ENCODE measurements at places on chromosomes 3 and 15.

- no peak for DNase-seq
Measured at GRCh38 chr3:153414982-153415381, 253.0 kb downstream of the RAP2B start.

- no peak for DNase-seq
Measured at GRCh38 chr15:38354315-38354929, 99.5 kb upstream of the FAM98B start.

DNA sequence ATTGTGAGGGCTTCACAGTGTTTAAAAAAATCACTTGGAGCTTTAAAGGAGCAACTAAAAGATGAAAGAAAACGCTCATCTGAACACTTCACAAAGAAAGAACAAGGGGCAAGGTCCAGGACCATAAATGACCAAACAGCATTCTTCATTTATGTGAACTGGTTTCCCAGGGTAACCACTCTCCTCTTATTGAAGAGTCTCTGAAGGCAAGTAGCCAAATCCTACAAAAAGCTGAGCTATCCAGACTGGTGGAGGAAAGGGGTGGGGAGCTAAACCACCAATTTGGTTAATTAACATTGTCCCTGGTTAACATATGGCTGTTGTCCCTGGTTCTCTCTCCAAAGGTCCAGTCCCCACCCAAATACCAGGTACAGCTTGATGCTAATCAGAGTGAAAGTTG lies 58.1 kb downstream of the OSBPL10 start:
- DNase-seq, result peak; percentile 76

GRCh38 chr3:72322264-72322976 lies 525.8 kb downstream of the SHQ1 start:
- DNase-seq, result no peak

- DNase-seq, result no peak
Measured at GRCh38 chr15:58952751-58953150, 19.3 kb upstream of the SLTM start.

GRCh38 chr3:122824465-122825381 lies 29.9 kb downstream of the SLC49A4 start:
- DNase-seq, result no peak

GRCh38 chr15:28219116-28219515 lies 102.9 kb downstream of the HERC2 start:
- no peak for DNase-seq

- no peak for DNase-seq
Measured at GRCh38 chr3:150497956-150498355, 48.3 kb downstream of the SERP1 start.
